ENCODE measurements at places on chromosomes 3 and 15.

DNA sequence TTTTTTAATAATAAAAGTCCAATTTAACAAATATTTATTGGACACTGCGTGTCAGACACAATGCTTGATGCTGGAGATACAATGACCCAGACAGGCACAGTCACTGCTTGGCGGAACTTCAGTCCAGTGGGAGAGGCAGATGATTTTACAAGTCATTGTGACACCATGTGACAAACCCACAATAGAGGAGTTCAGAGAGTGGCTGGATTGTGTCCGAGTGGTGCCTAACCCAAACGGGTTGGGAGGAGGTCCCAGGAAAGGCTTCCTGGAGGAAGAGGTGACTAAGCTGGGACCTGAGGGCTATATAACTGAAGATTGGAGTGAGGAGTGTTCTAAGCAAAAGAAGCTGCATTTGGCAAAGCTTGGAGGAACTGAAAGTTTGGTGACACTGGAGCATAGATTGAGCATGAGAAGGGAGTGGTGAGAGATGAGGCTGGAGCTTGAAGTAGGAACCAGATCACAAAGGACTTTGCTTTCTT is 41.4 kb downstream of the CRTC3 start:
- no peak for DNase-seq

GRCh38 chr3:153099131-153099530 is 62.9 kb upstream of the RAP2B start:
- DNase-seq: no peak

GRCh38 chr3:142623194-142623593 is 27.0 kb downstream of the PLS1 start:
- no peak for DNase-seq

GRCh38 chr3:57128826-57129667 is 36.1 kb downstream of the IL17RD start:
- no peak for DNase-seq

DNA sequence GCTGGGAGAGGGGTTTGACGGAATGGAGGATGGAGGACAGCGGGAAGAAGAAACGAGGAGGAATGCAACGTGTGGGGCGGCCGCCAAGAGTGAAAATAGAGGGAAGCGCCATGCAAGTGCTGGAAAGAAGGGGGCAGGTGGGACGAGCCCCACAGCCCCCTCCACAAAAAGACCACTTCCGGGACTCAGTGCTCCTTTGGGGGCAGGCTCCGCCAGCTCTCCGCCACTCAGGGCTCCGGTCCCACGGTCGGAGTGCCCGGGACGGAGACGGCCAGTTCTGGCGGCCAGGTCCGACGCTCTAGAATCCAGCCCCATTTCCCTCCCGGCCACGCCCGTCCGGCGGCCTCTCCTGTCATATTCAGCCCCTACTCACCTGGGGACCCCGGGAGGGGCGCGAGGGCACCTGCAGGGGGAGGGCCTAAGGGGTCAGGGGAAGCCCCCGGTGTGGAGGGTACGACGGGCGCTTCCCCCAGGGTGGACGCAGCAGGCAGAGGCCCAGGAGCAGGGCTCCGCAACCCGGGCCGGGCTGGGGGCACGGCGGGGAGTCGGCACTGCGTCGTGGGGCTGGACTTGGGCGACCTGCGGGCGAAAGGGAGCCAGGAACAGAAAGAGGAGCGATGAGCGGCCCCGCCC is 25.5 kb upstream of the CSPG4 start:
- no peak for DNase-seq

GRCh38 chr3:170350515-170351413 is 6.8 kb upstream of the SKIL start:
- no peak for DNase-seq

GRCh38 chr3:156525808-156526207 is 29.1 kb downstream of the SSR3 start:
- DNase-seq: no peak

GRCh38 chr15:41773729-41774061 is 589 bp upstream of the MAPKBP1 start:
- DNase-seq: no peak

DNA sequence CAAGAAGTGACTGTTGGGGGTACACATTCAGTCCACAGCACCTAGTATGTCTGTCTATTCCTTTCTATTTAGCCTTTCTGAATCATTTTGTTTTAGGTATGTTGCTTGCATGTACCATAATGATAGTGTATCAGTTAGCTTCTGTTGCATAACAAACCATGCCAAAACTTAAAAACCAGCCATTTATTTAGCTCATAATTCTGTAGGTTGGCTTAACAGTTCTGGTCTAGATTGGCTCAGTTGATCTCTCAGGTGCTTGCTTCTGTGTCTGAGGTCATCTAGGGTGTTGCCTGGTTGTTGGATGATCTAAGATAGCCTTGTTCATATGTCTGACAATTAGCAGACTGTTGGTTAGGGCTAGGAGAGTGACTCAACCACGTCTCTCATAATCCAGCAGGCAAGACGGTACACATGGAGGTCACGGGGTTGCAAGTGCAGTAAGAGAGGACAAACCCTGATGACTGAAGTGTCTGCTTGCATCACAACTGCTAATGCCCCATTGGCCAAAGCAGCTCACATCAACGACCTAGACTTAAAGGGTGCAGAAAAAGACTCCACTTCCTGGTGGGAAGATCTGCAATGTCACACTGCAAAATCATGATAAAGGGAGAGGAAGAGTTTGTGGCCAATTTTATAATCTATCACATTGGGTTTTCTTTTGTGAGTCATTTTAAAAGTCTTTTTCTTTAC is 6.8 kb upstream of the PDCD6IP start:
- DNase-seq: no peak

DNA sequence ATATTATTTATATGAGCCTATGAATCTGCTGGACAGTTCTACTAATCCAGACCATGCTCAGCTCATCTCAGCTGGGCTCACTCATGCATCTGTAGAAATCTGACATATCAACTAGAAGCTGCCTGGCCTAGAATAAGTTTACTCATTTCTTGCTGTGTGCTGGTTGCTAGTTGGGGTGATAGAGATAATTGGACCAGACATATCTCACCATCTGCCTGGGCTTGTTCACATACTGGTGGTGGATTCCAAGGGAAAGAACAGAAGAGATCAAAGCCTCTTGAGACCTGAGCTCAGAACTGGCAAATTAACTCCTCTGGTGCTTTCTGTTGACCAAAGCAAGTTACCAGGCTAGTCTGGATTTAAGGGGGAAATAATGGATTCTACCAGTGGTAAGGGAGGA is 109.1 kb downstream of the NSUN3 start:
- no peak for DNase-seq

GRCh38 chr3:157089455-157090221 is 70.3 kb downstream of the CCNL1 start:
- DNase-seq: no peak

- no peak for DNase-seq
These were observed 602.0 kb downstream of the TBL1XR1 start for GRCh38 chr3:176595307-176595706.

DNA sequence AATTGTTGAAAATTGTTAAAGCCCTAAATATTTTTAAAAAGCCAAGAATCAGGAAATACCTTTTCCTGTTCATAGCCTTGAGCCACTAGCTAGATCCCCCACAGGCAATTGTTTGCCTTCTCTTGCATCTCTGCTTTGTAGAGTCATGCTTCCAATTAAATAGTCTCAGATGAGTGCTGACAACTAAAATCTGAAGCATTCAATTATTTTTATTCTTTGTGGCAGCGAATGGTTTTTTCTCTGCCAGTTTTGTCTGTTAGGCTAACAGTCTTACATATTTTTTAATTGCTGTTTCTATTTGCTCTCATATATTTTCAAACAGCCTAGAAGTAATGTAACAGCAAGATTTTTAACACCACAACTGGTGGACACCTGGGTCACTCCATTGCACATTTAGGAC is 277.1 kb upstream of the GBE1 start:
- no peak for DNase-seq

DNA sequence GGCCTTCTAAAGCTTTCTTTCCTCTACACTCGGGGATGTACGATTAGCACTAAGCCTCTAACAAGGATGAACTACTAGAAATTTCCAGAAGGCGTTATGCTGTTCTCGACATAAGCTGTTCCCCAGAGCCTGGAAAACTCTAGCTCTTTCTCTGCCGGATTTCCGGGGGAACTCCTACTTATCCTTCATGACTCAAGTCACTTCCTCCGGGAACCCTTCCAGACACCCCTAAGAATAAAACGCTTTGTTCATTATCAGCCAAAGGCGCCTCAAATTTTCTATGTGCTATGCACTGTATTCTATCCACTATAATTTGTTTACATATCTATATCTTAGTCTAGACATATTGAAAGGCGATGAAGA is 455 bp upstream of the SNAP23 start:
- DNase-seq: peak; percentile 16

DNA sequence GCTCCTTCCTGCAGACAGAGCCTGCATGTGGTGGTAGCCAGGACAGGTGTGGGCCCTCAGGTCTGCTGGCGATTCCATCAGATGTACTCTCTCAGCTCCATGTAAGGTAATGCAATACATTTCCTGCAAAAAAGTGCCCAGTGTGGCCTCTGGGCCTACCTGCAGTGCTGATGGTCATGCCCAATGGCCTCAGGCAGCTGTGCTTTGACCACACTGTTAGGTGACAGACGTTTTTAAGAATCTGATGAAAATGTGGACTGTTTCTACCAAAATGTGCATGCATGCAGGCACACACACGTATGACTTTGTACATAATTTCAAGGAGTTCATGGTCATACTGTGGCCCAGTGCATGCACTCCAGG is 152.9 kb downstream of the RAB11A start:
- DNase-seq: no peak

GRCh38 chr15:86906376-86906775 is 826.7 kb downstream of the AGBL1 start:
- no peak for DNase-seq

DNA sequence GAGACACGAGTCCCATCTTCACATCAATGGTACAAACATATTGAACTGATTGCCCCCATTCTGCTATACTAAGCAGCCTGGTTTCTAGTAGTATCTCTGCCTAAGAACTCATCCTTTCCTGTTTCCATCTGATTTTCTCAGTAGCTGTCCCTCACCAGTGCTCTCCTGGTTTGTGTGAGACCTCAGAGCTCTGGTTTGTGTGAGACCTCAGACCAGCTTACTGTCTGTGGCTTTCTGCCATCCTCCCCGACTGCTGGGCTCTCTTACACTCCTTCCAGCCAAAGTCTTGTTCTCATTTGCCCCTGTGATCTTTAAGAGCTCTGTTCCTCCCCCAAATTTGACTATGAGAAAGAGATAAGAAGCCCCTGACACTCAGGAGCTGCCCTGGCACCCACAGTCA is 41.1 kb upstream of the NEDD4 start:
- DNase-seq: no peak

GRCh38 chr3:64191822-64192221 is 33.4 kb downstream of the PRICKLE2 start:
- DNase-seq: no peak

DNA sequence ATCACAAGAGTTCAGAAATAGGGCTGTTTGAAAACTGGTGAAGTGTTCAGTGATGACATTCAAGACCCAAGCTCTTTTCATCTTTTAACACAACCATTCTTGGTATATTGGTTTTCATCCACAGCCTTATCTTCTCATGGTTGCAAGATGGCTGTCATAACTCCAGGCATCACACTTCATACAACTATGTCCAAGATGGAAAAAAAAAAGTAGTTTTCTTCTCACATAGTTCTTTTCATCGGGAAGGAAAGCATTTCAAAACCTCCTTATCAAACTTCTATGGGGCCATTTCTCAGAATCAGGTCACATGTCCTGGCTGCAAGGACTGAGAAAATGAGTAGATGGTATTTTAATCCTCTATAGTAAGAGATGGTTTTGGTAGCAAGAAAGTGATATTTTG is 21.1 kb upstream of the MFSD1 start:
- DNase-seq: no peak
